ENCODE measurements at places on chromosomes 11 and 22.

DNA sequence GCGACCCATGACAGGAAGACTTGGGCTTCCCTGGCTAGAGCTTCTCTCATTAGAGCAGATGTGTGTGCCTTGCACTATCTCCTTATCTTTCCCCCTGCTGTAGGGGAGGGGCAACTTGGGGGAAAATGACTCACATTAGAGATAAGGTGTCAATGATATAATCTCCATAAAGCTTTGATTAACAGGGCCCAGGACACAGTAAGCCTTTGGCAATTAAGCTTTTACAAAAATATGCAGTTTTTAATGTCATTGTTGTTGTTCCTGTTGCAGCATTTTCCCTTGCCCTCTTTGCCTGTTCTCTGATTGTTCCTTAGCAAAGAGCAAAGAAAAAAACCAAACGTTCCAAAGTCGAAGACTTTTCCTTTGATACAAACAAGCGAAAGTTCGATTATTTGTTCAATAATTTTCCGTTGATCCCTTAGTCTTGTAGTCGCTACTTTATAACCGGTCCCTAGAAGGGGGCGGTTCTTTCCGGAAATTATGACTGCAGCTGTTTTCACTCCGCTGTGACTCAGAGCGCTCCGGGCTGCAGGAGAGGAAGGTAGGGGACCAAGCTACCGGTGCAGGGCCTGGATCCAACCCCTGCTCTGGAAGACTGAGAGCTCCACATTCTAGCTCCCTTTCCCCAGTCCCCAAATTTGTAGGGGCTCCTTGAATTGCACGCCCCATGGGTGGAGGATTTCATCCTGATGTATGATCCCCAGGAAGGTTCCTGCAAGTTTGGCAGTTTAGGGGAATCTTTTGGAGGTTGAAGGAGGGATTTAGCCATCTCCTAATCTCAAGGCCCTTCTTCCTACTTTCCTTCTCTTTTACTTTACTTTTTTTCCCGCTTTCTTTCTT is at the start of gene VWA5A:
Gene VWA5A, plus strand, starts transcription at position 509 of the 840 bp plus-strand sequence. CDS start 2,062 bp downstream, outside the sequence.
- peak; percentile 51 for DNase-seq

DNA sequence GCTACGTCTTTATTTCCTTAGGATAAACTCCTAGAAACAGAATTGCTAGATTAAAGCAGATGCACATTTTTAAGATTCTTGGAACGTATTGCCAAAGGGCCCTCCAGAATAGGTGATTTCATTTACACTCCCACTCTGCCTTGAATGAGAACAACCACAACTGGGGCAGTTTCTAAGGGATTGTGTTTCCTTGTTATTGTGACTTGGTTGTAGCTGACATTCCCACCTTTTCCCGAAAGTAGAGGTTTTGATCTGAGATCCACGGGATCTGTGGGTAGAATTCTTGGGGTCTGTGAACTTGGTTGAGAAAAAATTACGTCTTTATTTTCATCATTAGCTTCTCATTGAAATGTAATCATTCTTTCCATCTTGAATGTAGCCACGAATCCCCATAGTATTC is 21.5 kb downstream of the LRRC32 start:
- no peak for DNase-seq

DNA sequence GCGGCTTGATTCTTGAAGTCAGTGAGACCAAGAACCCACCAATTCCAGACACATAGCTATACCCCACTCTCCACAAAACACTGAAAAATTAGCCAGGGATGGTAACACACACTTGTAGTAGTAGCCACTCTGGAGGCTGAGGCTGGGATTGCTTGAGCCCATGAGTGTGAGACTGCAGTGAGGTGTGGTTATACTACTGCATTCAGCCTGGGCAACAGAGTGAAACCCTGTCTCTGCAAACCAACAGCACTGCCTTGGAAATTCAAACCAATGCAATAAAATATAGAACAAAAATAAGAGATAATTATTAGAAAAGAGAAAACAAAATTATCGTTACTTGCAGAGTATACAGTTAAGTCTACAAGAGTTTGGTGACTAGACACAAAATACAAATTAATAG is 20.2 kb upstream of the PRDM10 start:
- DNase-seq: no peak

GRCh38 chr11:77074205-77074604 is 7.4 kb downstream of the CAPN5 start:
- no peak for DNase-seq
